NB4 (cell line): ENCODE measurements at places on chromosomes 7 and 10.

GRCh38 chr7:37201003-37201875 is 247.4 kb downstream of the ELMO1 start:
- peak; percentile 83 for DNase-seq

GRCh38 chr7:27462575-27463270 is 200.0 kb downstream of the HIBADH start:
- DNase-seq: peak; percentile 28

GRCh38 chr10:72229261-72230251 is 13.5 kb upstream of the ASCC1 start:
- no peak for DNase-seq

DNA sequence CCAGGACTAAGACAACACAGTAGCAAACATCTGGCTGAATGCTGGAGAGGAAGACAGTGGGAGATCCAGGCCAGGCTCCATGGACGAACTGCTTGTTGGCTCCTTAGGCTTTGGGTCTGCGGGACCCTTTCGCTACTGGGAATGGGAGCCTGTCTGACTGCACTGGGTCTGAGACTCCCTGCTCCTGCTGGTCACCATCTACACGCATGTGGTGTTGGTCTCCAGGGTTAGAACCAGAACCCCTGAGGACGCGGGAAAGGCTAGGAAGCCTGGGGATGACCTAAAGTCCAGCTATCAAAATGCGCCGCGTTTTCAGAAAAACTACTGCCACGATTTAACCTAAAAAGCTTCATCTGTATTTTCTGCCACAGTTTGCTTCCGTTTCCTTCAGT is 817 bp upstream of the DNAJB6 start:
- DNase-seq: no peak
